ENCODE measurements at places on chromosomes 3 and 15.

- DNase-seq: no peak
Observed at GRCh38 chr15:76575274-76575673, 238.7 kb downstream of the ISL2 start.

DNA sequence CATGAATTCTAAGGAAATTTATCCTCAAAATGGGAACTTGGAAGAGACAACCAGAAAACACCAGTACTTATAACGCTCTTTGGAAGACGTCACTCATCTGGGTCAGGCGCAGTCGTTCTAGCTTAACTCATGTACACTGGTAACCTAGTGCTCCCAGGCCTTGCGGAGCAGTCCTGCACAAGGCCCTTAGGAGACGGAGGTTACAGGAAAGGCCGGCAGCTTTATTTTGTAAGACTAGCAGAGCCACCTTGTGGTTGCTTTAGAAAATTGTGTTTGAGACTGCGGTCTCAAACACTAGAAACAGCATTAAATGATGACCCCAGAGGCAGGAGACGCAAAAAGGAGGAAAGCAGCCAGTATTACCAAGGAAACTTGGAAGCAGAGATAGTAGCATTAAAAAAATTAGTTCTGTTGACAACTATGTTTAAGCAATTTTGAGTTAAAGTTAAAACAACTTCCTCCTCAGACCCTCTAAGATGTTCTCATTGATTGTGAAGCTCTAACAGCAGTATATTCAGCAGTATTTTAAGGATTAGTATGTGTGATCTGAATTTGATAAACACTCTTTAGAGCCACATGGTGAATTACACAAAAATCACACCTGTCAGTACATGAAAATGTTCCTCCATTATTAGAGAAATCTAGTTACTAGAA, 141.9 kb upstream of the C2CD4B start:
- DNase-seq: peak; percentile 83

DNA sequence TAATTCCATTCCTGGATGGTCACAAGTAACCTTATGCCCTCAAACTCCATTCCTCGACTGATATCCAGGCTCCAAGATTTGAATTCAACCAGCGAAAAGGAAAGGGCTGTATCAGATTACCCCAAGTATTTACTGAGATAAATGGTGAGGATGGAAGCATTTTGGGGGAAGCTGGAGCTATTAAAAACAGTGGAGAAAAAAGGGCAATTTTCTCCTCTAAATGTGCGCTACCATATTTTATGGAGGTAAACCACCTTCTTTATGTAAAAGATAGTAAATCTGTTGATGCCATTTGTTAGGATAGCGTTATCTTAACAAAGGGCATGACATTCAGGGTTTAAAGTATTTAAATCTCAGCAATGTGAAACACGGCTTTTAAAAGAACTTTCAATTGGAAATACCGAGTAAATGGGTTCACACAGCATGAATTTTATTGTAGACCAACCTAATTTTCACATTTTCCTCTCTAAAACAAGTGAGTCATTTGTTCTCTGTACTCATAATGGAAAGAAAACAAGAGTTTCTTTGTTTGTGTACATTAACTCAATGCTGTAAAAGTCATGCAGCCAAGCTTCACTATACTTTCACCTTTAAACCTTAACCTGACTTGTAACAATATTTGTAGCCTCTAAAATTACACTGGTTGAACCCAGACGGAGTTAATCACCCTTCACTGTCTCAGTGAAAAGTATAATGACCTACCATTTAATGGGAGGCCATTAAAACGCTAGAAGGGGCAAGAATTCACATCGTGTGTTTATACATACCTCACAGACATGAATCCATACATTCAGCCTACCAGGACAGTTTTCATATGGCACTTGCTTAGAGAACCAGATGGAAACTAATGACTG, 773.4 kb downstream of the ROBO1 start:
- no peak for DNase-seq

GRCh38 chr3:150216041-150216811, 191.9 kb upstream of the TSC22D2 start:
- no peak for DNase-seq

- DNase-seq: no peak
Observed at GRCh38 chr3:14230729-14231128, 52.1 kb downstream of the LSM3 start.

DNA sequence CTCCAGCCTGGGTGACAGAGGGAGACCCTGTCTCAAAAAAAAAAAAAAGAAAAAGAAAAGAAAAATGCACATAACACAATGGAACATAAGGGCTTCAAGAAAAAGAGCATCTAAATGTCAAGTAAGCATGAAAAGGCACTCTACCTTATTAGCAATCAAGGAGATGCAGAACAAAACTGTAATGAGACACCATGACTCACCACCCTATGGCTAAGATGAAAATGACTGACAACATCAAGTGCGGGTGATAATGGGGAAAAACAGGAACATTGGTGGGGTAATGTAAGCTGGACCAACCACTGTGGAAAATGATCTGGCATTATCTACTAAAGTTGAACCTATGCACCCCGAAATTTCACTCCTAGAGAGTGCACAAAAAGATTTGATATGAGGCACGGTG, 19.6 kb upstream of the NSMCE3 start:
- no peak for DNase-seq

DNA sequence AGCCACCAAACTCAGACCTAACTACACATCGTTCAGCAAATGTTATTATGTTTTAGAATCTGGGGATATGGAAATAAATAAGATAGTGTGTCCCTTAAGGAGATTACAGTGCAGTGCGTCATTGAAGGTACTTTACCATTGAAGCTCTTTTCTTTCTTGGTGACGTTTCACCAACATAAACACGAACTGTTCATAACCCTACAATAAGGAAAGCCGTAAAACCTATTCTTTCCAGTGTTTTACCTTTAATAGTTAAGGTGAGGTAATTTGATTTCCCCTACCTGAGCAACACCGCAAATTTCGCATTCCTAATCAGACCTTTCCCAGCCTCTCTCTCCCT, 826 bp downstream of the CCDC66 start:
- no peak for DNase-seq

GRCh38 chr3:15659254-15659975, 57.9 kb downstream of the BTD start:
- no peak for DNase-seq

DNA sequence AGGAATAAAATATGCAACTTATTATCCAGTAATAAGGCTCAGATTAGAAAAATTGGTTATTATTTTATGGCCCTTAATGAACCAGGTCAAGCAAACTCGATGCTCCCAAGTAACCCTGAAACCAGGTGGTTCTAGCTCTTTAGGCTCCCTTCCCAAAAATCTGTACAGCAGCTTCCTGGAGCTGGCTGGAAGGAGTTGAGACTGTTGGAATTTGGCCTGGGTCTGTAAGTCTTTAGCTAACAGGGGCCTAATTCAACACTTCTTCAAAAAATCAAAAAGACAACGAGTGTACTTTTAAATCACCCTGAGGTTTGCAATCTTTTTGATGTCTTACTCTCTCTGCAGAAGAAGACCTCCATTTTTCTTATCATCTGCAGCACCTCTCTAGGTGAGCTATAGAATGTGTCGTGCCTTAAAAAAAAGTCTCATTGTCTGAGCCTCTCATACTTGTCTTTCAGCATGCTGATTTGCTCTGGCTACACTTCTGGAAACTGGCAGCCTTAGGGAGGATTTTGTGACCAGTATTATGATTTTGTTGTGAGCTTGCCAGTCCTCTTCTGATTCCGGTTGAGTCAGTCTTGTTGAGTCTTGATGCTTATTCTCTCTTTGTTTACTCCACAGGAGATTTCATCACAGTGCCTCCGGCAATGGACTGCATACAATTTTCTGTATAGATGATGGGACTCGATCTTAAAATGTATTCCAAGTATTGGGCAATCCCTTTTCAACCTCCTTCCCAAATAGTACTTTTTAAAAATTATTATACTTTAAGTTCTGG, 235.0 kb upstream of the KBTBD8 start:
- DNase-seq: no peak
